ENCODE measurements at places on chromosomes 13 and 19.

DNA sequence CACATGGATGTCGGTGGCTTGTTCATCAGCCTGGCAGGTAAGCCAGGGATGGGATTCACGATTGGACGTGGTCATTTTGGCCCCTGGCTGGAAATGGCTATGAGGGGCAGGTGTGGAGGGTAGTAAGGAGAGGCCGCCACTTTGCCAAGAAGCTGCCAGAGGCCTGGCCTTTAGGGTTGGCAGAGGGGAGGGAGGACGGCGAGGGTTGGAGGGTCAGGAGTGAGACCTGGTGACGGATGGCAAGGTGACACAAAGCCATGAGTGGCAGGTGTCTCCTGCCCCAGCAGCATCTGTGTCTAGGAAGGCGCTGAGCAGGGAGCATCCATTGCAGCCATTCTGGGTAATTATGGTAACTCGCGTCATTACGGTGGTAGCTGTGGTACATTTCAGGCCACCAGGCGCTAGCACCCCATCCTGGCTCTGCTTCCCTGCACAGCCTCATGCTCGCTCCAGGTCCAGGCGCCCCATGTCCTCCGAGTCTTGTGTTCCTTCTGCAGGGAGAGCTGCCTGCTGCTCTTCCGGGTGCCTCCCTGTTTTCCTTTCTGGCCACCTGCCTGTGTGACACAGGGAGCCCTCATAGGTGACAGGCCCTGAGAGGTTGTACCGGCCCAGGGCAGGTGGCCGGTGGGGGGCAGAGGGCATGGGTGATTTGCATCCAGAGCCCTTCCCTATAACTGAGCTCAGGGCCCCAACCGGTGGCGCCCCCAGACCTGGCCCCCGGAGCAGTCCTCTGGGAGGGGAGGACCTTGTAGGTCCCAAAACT is 4.2 kb downstream of the SSBP4 start:
- no peak for DNase-seq

DNA sequence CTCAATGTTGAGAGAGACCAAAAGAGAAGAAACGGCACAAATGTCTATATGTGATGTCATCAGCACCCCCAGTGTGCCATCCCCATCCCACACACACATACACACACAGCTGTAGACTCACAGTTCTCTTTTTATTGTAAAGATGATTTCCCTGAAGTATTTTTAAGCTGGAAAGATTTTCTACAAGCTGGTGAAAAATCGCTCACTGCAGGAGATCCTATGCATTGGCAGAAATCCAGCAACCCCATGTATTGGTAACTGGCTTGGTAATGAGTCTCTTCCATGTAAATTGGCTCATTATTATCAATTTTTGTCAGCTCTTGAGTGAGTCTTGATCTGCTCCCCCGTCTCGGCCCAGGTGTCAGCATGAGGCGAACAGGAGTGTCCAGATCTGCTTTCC is 107.1 kb upstream of the UQCRFS1 start:
- no peak for DNase-seq

DNA sequence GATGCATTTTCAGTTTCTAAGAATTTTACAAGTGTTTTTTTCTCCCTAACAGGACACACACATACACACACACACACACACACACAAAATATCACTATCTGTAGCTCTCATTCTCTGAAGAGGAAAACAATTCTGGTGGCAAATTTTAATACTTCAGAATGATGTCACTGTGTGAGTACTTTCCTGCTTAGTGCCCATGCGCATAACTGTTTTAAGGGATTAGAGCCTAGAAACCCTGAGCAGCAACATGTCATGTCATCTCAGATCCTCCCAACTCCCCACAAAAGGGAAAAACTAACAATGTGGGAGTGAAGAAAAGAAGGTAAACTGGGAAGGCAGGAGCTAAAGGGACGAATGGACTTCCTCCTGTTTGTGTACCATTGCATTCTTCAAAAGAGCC is 401.2 kb downstream of the SPRY2 start:
- DNase-seq = no peak

- no peak for DNase-seq
These were observed 175.7 kb upstream of the UBL3 start for GRCh38 chr13:30026093-30026492.

GRCh38 chr13:113245849-113246796 is 36.7 kb downstream of the CUL4A start:
- peak; percentile 46 for DNase-seq

- no peak for DNase-seq
These were observed 269.6 kb downstream of the DNAJC15 start for GRCh38 chr13:43293008-43293407.

DNA sequence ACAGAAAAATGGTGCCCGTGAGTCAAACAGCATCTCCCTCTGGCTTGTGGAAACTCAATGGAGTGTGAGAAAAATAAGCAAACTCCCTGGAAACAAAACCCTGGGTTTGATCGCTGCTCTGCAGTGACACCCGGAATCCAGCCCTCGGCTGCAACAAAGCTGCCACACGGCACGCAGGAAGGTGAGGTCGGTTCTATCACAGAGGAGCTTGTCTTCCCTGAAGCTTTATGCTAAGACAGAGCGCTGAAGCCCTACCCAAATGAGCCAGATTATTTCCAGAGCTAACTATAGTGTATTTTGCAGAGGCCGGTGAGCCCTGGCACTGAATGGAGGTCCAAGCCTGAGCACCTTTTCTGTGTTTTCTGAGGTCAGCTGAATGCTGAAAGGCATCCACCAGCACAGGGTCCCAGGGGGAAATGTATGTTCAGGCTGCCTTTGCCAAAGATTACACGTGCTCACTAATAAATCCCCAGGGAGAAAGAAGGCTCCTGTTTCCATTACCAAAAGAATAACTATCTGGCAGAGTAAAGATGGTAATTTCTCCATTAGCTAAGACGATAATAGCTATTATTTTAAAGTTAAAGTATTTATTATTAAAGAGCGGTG is 77.8 kb downstream of the TSHZ3 start:
- DNase-seq = no peak

- DNase-seq = no peak
These were observed 523.0 kb upstream of the NBEA start for GRCh38 chr13:34419025-34419424.

GRCh38 chr19:29079356-29080032 is 133.5 kb downstream of the UQCRFS1 start:
- no peak for DNase-seq

GRCh38 chr13:43872181-43872580 is 7.4 kb downstream of the CCDC122 start:
- no peak for DNase-seq

GRCh38 chr19:30690935-30691818 is 319.0 kb downstream of the ZNF536 start:
- no peak for DNase-seq

GRCh38 chr13:97786510-97786909 is 167.0 kb upstream of the IPO5 start:
- DNase-seq = no peak

DNA sequence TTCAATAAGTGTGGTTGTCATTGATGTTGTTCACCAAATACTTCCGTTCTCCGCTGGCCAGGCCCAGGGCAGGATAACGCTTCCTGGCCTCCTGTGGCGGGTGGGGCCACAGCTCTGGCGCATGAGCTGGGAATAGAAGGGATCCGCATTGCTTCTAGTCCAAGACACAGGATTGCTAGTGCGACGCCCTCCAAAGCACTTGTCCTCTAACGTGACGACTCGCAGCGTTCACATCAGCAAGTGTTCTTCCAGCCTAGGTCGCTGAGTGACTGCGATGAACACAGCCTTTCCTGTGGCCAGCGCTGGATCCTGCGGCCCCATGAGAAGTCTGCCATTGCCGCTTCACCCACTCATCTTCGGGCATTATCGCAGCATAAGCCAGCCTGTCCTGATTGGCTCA is 39.4 kb downstream of the VSTM2B start:
- no peak for DNase-seq

DNA sequence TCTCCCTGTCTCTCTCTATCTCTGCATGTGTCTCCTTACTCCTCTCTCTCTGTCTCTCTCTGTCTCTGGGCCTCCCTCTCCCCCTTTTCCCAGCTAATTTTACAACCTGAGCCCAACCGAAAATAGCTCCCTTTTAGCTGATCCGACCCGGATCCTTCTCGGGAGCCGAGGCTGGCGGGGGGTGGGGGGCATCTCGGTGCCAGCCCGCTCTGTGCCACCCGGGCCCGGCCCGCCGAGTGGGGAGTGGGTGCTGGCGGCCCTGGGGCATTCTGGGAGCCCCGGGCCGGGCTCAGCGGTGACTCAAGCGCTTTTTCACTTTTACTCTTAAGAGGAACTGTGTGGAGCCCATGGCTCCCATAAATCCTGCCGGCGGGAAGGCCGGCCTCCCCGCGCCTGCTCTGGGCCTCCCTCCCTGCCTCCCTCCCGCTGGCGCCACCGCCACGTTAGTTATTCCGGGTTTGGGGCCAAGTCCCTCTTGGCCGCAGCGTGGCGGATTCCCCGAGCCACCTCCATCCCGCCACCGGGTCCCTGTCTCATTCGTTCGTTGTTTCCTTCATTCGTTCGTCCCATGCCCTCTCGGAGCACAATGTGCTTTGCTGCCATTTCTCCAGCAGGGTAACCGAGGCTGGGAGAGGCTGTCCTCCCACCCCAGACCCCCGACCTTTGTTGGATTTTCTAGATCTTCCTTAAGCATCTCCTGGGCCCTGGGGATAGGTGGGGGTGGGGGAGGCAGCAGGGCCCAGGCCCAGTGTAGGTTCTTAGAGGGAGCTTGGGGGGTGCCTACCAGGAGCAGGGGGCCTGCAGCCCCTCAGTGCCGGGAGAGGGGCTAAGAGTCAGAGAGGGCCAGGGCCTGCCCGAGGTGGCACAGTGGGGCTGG is 3.2 kb downstream of the NFIC start:
- no peak for DNase-seq

GRCh38 chr13:108113407-108113806 is 101.9 kb downstream of the LIG4 start:
- no peak for DNase-seq

- no peak for DNase-seq
These were observed 20.6 kb downstream of the HCN2 start for GRCh38 chr19:610071-610800.

- DNase-seq = no peak
These were observed 32.7 kb upstream of the ZNF254 start for GRCh38 chr19:24054044-24054935.

DNA sequence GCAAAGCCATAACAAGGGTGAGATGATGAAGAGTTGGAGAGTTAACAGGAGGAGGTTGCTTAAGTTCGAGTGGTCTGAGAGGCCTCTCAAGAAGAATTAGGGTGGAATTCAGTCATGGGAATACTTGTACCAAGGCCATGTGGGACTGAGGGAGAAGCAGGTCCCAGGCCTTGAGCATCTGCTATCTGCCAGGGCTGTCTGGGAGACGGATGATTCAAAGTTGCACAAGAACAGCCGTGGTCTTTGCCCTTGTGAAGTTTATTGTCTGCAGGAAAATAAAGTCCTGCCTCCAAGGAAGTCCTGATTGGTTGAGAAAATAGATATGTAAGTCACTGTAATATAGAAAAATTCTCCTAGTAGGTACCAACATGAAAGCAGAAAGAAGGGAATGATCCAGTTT is 178.8 kb upstream of the RFC3 start:
- DNase-seq = no peak

DNA sequence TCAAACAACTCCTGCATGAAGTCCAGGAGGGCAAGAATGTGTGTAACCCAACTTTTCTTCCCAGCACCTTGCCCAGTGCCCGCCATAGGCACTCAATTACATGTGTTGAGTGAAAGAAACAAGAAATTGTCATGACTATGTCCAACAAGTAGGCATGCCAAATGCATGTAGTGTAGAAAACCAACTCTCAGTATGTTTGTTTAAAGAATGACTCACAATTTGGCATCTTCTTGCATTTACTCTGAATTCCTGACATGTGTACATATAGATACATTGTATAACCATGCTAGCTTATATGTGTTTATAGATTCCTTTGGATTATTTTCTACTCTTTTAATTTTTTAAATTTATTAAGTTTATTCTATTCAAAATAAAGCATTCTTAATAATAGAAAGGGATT is 305.0 kb downstream of the EFNB2 start:
- no peak for DNase-seq

DNA sequence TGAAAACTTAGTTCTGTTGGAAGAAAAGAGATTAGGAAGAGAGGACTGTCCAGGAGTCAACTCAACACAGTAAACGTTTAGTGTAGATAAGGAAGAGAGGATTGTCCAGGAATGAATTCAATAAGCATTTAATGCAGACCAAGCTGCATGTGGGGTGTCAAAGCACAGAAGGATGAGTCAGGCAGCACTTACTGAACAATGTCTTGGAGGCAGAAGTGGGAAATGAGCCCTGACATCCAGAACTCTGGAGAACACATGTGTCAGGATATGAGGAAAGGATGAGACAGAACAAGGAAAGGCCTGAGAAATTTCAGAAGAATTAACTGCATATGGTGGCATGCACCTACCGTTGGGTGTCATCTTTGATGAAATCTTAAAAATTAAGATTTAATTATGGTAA is 429.2 kb upstream of the HTR2A start:
- no peak for DNase-seq

DNA sequence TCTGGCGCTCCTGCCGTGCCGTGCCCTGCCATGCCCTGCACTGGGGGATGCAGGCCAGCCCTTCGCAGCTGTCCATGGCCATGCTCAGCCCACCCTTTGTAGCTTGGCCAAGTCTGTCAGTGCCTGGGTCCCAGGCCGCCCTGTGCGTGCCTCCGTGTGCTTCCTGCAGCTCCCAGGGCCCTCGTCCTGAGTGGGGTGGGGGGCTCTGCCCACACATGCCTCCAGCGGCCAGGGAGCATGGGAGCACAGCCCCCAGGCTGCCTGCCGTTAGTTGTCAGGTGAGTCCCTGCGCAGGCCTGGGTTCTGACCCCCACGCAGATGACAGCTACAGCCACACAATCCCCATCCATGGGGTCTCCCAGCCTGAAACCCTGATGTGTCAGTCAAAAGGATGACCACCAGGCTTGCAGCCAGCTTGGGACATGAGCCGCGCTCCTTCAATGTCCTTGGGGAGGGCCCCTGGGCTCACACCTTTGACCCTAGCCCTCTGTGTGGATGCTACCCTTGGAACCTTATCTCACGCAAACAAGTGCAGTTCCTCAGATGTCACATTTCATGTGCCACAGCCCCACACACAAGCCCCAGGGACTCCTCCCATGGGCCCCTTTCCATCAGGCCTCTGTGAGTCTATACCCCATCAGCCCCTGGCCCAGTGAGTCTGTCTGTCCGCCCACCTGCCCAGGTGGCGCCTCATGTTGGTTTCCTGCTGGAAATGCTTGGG is 24.5 kb downstream of the TMED1 start:
- peak; percentile 92 for DNase-seq

GRCh38 chr13:27977476-27978300 is 8.6 kb upstream of the CDX2 start:
- DNase-seq = peak; percentile 25

DNA sequence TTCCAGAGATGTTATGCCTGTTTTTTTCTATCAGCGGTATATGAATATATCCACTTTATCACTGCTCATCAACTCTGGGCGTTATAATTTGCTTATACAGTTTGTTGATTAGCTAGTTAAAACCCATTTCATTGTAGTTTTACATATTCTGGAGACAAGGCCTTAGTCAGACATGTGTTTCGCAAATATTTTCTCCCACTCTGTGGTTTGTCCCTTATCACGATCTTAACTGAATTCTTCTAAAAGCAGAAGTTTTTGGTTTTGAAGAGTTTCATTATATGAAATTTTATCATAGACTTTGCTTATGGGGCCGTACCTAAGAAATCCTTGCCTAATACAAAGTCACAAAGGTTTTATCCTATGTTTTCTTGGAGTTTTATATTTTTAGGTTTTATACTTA is 84.6 kb downstream of the FRY start:
- DNase-seq = no peak

- no peak for DNase-seq
These were observed 76.8 kb downstream of the IER2 start for GRCh38 chr19:13226983-13227382.

- no peak for DNase-seq
These were observed 5.4 kb upstream of the ARGLU1 start for GRCh38 chr13:106573284-106573846.
